ENCODE measurements at places on chromosomes 1 and 21.

DNA sequence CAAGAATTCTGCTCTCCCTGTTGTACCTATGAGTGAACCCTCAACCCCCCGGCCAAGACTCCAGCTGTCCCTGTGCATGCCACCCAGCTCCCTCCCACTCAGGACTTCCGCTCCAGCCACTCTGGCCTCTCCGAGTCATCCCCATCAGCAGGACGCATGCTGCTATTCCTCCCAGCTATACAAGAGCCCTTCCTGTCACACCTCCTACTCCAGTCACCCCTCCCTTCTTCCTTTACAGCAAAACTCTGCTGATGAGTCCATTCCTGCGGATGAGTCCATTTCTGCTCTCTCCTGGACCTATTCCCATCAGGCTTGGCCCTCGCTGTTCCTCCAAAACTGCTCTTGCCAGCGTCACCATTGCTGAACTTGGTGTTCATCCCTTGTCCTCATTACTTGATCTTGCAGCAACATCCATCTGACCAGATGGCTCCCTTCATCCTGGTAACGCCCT lies 42.2 kb downstream of the H3-3A start:
- DNase-seq = no peak

DNA sequence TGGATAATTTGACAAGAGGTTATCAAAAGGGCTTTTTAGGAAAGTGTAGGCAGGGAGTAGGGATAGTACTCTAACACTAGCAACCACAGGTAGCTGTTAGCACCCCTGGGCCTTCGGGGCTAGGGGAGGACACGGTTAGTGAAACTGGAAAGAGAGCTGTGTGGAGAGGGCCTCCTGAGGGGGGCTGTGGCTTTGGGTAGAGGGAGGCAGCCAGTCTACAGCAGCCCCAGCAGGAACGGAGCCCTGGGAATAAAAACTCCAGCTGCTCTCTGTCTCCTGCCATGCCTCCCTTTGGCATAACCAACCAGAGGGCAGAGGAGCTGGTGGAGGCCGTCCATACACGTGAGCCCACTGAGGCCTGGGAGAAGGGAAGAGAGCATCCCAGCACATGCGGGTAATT lies 223.2 kb downstream of the FOXD2 start:
- DNase-seq = no peak

- DNase-seq = no peak
These were observed 7.5 kb downstream of the COL18A1 start for GRCh38 chr21:45412491-45412890.

- DNase-seq = no peak
These were observed 32.2 kb upstream of the FCRL3 start for GRCh38 chr1:157732755-157733154.

DNA sequence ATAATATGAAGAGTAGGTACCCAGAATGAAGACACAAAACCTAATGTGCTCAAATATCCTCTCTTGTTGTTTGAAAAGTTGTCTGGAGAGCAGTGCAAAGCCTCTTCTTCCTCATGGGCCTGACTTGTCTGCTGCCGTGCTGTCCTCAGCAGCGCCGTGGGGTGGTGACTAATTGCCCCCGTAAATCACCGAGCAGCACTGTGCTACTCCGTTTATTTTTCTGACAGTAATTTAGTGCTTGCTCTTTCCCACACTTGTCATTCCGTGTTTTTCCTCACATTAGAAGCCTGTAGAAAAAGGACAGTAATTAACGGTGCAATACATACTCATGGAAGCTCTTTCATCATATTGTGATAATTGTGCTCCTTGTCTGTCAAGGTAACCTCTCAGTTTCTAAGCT lies 114.8 kb upstream of the BARHL2 start:
- no peak for DNase-seq
